NCI-H2029 treated with DMSO at 0.1 percent for 48 hours (cell line): ENCODE measurements at places on chromosomes 12 and 14.

GRCh38 chr12:68638171-68638570, 27.5 kb downstream of the RAP1B start:
- DNase-seq = no peak

GRCh38 chr12:62290846-62291245, 30.6 kb downstream of the USP15 start:
- no peak for DNase-seq

DNA sequence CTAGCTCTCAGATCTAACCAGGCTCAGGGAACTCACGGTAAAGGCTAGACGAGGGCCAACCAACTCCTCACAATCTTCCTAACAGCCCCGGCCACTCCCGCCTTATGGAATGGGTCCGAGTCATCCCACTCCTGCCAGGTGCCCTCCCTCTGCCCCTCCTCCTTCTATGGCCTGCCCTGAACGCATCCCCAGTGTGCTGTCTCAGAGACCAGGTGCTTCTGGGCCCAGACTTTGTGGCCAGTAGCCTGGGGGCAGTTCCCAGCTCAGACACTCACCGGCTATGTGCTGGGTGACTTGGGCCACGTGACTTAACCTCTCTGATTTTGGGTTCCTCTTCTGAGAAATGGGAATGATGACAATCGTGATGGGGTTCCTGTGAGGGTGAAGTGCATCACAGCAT, 22.5 kb downstream of the PAPLN start:
- no peak for DNase-seq

GRCh38 chr12:115075552-115076170, 391.7 kb upstream of the TBX3 start:
- DNase-seq = no peak

- no peak for DNase-seq
These were observed 7.5 kb upstream of the NID2 start for GRCh38 chr14:52076334-52076733.

- no peak for DNase-seq
These were observed 21.3 kb downstream of the MOK start for GRCh38 chr14:102283631-102284129.

DNA sequence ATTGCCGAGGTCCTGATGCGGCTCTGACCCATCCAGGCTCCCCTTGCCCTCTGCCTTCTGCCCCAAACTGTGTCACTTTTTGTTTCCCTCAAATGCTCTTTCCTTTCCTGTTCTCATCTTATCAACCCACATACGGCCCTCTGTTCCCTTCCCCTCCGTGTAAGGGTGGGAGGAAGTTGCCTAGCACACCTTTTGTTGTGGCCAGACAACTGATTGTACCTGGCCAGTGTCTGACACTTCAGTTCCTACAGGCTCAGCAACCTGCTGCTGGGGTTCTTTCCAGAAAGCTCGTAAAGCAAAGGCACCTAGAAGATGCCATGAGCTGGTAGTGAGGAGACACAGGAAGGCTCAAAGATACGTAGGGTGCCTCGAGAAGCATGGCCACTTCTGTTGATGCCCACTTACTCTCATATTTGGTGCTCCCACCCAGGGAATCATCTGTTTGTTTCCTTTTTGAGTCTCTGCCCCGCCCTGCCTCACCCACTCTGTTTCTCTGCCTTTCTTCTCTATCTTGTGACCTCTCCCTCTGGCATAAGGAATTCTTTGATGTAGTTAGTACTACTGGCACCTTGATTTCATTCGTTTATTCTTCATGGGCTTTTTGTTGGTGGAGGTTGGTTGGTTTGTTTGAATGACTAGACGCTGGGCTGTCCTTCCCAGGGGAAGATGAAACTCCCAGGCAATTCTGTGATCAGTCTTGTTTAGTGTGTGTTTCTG, 152.4 kb upstream of the FKBP4 start:
- no peak for DNase-seq
